ENCODE measurements at places on chromosomes 3 and 15.

GRCh38 chr3:72418244-72418643 lies 430.0 kb downstream of the SHQ1 start:
- DNase-seq: no peak

DNA sequence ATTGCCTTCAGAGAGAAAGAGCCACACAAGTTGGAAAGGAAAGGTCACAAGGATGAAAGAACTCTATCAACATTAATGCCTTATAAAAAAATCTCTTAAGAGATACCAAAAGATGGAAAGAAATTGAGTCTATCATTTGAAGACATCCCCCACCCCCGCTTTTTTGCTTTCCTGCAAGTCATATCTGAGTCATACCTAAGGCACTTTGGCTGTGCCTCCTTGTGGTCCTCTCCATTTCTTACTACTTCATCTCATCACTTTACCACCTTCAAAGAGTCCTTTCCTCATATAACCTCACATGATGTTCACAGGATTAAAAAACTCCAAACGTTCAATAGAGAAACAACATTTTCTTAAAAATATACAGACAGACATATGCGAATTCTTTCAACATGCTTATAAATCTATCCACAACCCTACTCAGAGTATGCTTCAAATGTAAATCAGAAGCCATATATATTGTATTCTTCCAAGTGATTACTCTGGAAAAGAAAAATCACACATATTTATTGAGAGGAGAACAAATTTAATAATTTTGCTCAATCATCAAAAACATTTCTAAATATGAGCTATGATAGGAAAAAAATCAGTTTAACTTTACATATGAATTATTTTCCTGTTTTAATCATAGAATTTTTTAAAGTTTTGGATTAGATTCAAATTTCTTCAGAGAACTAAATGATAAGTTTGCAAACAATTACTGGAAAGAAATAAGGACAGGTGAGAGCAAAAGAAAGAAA lies 1003.9 kb upstream of the CFAP20DC start:
- DNase-seq: peak; percentile 45

GRCh38 chr3:195012100-195012499 lies 258.9 kb downstream of the XXYLT1 start:
- DNase-seq: no peak

DNA sequence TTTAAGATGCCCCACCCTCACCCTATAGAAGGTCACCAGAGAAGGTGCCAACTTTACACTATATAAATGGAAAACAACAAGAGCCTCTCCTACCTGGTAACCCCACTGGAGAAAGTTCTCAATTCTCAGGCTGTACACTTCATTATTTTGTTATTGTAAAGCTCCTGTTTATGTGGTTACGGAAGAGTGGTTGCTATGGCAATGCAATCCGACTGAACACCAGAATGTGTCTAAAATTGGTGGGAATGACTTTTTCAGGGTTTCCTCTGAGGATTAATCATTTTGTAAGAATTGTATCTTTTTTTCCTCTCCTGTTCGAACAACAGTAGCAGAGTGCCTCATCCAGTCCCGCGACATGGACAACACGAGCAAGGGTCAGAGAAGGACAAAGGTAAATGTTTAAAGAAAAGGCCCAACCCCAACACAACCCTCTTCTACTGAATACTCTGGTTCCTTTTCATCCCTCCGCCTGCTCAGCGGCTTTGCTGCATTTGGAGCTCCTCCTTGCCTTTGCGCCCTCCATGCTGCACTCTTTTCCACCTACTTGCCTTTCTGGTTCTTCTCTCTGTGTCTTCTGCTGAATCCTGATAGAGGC lies 45.3 kb downstream of the DGKG start:
- no peak for DNase-seq

DNA sequence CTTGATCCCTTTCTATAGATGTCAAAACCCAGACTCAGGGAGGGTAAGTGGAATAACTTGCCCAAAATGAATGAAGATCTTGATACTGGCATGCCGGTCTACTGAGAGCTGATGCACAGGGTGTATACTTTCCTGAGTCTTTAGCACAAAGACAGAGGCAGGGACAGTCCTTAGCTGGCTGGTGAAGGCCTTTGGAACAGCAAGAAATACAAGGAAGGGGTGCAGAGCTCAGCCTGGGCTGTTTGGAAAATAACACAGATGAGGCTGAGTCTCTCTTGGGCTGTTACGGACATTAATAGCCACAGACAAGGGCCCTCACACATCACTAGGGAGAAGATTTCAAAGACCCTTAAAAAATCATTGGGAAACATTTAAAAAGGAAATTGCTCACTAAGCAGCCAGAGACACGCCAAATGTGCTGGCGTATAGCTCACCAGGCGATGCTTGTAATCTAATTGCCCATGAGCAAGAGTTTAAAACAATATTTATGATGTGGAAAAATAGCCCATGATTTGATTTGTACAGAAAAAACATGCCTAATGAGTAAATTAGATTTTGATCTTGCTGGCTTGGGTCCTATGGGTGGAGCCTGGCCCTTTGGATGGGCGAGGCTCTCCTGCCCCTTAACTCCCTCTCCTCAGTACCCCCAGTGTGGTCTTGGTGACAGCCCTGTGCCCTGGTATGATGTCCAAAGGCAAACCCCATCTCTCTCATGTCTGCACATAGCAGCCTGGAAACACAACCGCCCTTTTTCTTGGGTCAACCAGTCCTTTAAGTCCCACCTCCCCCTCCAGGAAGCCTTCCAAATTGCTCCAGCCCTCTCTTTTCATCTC lies 81.8 kb upstream of the MRPS22 start:
- no peak for DNase-seq

GRCh38 chr15:56047354-56047753 lies 53.9 kb upstream of the NEDD4 start:
- DNase-seq: no peak

DNA sequence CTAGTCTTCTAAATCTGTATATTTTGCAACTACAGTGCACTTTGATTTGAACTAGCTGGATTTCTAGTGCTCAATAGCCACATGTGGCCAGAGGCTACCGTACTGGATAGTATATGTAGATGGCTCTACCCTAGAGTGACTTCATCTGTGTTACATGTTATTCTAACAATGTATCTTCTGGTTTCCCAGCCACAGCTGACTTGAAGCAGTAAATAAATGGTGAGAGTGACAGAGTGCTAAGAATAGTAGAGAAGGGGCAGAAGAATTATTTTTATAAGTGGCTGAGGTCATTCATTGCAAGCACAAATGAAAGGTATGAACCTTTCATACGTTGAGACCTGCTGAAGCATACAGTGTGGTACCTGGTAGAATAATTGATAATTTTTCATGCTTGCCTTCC lies 30.9 kb downstream of the KAT2B start:
- no peak for DNase-seq

DNA sequence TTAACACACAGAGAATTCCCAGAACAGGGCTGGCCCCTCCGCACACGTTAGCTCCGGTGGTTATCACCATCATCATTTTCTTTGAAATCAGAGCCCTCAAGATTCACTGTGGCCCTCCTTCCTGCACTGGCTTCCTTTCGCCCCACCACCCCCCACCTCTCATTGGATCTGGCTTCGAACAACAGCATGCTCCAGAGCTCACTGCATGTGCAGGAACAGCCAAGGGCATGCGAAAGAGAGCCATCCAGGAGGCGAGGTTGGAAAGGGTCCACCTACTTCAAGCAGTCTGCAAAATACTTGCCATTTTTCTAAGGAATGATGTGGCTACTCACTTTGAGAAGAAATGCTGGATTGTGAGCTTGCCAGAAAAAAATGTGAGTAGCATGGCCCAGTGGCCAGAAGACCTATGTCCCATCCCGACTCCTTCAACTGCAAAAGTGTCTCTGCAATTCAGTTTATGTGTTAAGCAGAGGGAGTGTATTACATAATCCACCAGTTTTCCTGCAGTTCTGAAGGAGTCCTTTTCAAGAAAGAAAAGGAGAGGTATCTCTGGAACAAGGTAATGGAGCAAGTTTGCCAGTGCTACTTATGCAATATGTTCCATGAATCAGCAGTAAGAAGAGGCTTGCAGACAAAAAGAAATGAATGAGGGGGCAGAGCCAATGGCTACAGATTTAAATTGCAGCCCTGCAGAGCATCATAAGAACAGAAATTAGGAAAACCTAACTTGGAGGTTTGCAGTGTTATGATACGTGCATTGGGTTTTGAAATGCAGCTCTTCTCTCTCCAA lies 92.8 kb downstream of the OCA2 start:
- DNase-seq: no peak

- DNase-seq: peak; percentile 63
These were observed 148.1 kb downstream of the KLHL25 start for GRCh38 chr15:85646538-85647091.

DNA sequence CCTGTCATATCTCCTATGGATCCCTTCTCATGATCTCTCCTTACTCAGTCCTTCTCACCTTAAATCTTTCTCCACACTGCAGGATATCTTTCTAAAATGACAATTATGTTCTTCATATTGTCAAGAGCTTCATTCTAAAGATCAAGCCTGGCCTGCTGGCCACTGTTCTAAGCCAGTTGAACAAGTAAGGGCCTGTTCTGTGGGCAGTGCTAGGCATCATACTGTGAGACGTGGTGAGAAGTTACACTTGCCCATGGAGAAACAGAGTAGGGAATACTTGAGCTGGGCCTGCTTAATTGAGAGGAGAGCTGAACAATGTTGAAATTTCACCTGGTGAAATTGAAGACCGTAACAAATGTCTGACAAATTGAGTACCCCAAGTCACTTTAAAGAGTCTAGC lies 184.1 kb upstream of the RASGRP1 start:
- no peak for DNase-seq

DNA sequence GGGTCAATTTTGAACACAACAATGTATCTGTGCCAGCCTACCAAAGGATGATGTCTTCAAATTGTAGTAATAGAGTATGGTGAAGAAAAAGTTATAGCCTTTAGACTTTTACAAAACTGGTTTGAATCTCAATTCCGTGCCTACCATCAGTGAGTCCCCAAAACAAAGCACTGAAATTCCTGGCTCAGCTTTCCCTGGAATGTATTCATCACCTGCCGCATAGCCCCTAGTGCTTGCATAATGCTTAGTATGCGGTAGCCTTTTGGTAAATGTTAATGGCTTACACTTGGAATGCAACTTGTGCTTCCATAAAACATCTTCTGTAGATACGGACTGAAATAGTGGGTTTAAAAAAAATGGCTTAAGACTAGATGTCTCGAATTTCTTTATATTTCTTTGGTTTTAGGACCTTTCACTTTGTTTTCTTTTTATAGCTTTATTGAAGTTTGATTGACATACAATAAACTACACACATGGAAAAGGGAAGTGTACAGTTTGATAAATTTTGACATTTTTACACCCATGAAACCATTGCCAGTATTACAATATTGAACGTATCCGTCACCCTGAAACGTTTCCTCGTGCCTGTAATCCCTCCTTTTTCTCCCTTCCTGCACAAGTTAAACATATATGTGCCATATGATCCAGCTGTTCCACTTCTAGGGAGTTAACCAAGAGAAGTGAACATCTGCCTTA lies 12.1 kb downstream of the SACM1L start:
- DNase-seq: no peak

- no peak for DNase-seq
These were observed 930.6 kb upstream of the EPHA6 start for GRCh38 chr3:95883801-95884200.

DNA sequence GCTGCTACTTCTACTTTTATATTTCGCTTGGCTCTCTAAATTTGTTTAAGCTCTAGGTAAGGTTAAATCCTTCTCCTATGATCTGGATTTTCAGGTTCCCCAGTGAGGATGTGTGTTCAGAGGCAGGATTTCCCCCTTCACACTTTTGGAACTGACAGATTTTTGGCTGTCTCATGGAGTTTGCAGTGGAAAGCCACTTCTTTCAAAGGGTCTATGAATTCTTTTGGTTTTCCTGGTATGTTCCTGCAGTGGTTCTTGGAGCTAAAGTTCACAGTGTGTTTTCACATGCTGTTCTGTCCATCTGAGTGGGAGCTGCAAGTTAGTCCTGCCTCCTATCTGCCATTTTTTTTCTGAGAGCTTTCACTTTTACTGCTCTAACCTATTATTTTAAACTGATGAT lies 21.6 kb upstream of the TIGIT start:
- DNase-seq: no peak

DNA sequence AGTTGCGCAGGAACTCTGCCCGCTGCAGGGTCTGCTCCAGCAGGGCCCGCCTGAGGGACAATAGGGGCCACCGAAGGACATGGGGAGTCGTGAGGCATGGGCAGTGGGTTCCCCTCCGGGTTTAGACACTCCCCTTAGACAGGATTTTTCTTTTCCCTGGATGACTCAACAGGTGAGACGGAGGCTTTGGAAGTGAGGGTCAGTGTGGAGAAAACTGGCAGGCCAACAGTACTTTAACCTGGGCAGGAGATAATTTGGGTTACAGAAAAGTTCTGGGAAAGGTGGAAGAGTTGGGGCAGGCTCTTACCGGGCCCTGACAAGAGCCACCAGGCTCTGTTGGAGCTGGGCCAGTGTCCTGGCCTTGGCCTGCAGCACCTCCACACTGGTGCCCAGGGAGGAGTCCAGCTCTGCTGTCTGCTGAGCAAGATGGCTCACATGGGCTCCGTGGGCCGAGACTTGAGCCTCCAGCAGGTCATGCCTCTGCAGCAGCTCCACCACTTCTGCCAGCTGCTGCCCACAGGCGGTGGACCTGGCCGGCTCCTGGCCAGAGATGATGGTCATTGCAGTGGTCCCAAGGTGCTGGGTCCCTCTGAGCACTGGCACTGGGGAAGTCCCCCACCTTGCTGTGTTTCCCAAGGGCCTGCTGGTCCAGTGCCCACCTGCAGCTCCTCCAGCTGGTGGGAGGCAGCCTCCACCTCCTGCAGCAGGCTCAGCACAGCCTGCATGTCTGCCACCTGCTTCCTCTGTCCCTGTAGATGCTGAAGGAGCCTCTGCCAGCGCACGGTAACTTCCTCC lies 11.0 kb downstream of the SPTBN5 start:
- DNase-seq: no peak

DNA sequence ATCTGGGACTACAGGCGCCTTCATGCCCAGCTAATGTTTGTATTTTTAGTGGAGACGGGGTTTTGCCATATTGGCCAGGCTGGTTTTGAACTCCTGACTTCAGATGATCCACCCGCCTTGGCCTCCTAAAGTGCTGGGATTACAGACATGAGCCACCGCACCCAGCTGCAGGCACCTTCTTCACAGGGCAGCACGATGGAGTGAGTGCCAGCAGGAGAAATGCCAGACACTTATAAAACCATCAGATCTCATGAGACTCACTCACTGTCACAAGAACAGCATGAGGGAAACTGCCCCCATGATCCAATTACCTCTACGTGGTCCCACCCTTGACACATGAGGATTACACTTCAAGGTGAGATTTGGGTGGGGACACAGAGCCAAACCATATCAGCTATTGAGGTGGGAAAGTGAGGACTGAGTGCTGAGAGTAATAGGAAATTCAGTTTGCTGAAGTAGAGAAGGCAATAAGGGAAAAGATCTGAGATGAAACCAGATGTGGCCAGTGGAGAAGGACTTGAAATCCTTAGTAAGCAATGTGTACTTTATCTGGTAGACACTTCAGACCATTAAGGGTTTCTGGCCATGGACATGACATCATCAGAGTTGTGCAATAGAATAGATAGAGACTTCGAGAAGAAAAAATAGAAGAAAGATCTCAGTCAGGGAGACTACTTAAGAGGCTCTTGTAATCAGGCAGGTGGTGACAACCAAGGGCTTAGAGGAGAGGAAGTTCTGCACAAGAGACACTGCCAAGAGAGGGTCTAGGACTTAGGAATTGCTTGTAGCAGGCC lies 18.1 kb upstream of the ATP13A5 start:
- DNase-seq: no peak

All from AG10803 (cell line).